Stimulated activated CD4-positive, alpha-beta T cell treated with anti-CD3 and anti-CD28 coated beads, Interleukin-4, amount 100 ng/mL, for 24 hours (primary cell): ENCODE measurements at places on chromosomes 2 and 18.

DNA sequence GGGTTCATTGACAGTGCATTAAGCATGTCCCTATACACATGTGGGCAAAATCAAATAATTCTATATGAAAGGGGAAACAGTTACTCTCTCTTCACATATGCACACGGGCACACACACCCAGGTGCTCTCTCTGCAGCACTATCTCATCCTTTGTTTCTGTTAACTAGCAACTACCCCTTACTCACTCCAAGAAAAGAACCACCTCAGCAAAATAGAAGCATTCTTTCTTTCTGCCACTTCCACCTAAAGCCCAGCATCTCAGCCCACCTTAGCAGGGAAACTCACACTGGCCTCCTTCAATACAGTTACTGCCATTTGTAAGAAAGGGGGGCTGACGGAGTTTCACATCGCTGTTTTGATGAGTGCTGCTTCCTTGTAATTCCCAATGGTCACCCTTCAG is 216.3 kb upstream of the ID2 start:
- no peak for DNase-seq

GRCh38 chr2:116879650-116880160 is 934.8 kb upstream of the DDX18 start:
- no peak for DNase-seq

GRCh38 chr2:161077367-161078210 is 82.6 kb upstream of the TANK start:
- DNase-seq = peak; percentile 75

DNA sequence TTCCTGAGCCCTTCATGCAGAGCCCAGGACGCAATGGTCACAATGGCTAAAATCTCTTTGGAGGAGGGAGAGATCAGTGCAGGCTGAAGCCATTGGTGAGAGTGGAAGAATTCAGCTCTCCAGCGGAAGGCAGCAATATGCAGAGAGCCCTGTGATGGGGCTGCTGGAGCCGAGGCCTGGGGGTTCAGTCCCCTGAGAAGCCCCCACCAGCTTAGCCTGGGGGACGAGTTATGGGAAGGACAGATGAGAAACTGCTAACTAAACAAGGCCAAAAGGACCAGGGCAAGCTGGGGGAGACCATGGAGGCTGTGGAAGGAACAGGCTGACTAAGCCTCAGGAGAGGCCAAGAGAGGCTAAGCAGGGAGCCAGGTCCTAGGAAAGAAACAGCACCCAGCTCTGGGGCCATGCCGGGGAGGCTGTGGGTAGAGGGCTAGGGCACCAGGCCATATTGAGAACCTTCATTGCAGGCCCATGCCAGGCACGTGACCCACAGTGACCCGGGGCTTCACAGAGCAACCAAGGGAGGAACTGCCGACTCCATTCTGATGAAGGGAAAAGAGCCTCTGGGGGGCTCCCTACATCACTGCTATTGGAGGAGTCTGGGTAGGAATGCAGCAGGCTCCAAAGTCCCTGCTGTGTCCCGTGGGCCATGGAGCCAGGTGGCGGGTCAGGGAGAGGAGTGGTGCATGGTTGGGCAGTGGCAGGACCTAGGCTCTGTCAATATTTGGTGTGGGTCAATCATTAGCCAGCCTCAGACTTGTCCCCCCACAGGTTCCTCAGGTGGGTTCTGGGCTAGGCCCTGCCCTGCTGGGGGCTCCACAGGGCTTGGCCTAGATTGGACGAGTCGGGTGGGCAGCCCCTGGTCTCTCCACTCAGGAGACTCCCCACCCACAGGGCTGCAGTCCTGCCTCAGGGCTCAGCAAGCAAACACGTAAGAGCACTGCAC is 19.8 kb downstream of the PROC start:
- DNase-seq = no peak

GRCh38 chr2:105330681-105331375 is 1.3 kb upstream of the TGFBRAP1 start:
- peak; percentile 11 for DNase-seq

DNA sequence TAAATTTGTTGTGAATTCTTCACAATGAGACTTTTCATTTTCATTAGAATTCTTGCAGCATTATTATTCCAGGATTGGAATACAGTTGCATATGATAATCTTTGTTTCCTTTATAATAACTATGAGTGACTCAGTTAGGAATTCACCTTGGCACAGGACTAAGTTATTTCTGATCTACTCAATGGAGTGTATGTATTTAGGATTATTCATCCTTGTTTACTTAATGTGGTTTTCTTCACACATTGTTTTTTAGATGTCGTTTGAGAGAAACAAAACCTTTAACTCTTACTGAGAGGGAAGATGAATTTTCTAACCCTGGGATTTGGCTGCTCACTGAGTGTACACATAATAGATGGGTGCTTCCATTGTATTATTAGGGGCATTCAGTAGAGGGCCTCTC is 970.1 kb downstream of the DPP10 start:
- DNase-seq = no peak

DNA sequence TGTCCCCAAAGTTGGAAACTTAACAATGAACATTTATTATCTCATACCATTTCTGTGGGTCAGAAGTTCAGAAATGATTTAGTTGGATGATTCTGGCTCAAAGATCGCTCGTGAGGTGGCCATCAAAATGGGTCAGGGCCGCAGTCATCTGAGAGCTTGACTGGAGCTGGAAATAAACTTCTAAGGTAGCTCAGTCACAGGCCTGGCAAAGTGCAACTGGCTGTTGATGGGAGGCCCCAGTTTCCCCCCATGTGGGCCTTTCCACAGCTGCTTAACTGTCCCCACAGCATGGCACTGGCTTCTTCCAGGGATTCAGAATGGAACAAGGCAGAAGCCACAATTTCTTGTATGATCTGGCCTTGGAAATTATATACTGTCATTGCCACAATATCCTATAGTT is 200.1 kb upstream of the RAB12 start:
- DNase-seq = no peak

- DNase-seq = no peak
These were observed 891.2 kb downstream of the BCL11A start for GRCh38 chr2:59662127-59662861.

- peak; percentile 72 for DNase-seq
These were observed at the start of gene RNF144A for GRCh38 chr2:6917071-6917760. TSS of gene RNF144A (plus strand) at chr2:6917412. CDS start at chr2:6996927, 79,515 bp downstream.

DNA sequence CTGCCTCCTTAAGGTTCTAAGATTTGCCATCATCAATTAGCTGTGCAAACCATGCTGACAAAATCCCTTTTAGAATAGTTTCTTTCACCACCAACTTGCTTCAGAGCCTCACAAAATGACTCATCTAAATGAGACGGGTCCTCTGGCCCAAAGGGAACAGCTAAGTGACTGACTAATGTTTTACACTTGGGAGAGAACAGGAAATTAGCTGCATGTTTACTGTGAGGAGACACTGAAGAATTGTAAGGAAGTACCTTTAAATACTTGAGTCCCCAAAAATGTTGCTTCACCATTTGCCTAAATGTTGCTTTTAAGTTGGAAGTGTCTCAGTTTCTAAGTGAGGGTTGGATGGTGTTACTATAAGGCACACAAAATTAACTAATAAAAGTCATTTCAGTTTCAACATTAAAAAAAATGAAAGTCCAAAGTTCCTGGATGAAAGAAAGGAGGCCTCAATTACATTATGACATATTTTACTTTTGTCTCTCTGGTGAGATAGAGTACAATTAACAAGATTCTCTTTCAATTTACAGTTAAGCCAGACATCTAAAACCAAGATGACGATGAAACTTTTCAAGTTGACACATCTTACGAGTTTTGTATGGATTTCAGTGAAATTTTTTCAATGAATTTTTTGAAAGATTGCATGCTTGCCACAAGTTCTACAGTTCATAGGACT is 229.1 kb upstream of the FN1 start:
- no peak for DNase-seq

DNA sequence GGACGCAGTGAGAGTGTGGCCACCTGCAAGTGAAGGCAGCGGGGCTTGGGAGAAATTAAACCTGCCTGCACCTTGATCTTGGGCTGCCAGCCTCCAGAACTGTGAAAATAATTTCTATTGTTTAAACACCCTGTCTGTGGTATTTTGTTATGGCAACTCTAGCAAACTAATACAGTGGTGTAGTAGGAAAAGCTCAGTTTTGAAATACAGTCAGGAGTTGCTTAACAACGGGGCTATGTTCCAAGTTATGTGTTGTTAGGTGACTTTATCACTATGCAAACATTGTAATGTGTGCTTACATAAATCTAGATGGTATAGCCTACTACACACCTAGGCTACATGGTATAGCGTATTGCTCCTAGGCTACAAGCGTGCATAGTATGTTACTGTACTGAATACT is 93.4 kb upstream of the FN1 start:
- no peak for DNase-seq

- DNase-seq = no peak
These were observed 12.0 kb upstream of the RAB31 start for GRCh38 chr18:9696112-9696511.

DNA sequence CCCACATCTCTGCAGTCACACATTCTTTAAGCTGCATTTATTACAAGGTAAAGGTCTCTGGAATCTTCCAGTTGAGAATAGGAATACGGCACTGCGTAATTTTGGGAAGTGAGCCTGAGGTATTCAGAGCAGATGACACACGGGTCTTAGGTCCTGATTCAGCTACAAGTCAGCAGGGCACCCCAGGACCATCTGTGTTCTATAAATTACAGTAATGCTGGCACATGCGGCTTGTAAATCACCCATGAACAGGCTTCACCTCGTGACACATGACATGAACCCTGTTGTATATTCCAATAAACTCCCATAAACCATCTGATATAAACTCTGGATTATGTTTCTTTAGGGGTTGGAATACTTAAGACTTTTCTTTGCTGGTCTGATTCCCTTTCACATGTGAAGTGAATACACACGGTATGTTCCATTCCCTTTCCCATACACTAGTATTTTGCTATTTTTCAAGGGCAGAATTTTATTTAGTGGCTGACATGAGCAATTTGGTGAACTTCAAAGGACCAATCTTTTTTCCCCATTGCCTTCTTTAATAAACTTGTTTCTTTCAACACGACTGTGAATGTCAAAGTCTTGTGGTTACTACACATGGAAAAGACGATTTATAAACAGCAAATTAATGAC is 298.6 kb downstream of the MEIS1 start:
- DNase-seq = no peak

GRCh38 chr2:219245148-219245898 is at the start of the genes GLB1L and STK16:
TSS of gene GLB1L (minus strand) at chr2:219245444. CDS start at chr2:219243573, 1,871 bp downstream.
TSS of gene STK16 (plus strand) at chr2:219245479. CDS start at chr2:219246000, 521 bp downstream.
- DNase-seq = peak; percentile 89

- no peak for DNase-seq
These were observed 145.9 kb downstream of the FMNL2 start for GRCh38 chr2:152480821-152481399.

DNA sequence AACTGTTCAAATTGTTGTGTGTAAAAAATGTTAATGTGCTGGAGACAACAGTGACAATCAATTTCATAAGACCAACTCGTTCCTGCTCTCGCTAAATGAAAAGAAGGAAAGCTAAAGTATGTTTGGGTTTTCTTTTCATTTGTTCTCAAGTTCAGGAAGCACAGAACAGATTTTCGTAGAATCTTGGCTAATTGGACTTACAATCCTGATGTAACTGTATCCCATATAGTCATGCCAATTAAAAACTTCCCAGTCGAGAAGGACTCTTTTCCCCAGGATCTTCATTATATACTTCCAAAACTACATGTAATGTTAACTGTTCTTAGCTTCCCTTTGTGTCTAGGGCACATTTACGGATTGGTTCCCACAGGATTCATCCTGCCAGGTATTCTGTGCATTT is 135.4 kb upstream of the ITGB6 start:
- no peak for DNase-seq

- no peak for DNase-seq
These were observed 344.3 kb upstream of the KCNH7 start for GRCh38 chr2:163182764-163183354.

DNA sequence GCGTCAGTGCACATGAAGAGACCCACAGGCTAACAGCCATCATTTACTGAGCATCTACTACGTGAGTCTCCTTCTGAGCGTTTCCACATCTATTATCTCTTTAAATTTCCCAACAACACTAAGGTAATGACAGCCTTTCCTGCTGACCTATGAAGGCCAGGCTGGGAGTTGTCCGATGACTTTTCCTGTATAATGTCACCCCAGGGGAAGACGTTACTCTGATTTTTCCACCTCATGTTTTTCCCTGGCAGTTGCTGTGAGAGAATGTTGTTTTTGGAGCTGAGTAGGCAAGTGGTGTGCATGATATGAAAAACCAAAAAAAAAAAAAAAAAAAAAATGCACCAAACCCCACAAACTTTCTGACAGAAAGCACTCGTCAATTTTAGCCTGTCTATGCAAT is 207.6 kb downstream of the SLC8A1 start:
- DNase-seq = no peak

DNA sequence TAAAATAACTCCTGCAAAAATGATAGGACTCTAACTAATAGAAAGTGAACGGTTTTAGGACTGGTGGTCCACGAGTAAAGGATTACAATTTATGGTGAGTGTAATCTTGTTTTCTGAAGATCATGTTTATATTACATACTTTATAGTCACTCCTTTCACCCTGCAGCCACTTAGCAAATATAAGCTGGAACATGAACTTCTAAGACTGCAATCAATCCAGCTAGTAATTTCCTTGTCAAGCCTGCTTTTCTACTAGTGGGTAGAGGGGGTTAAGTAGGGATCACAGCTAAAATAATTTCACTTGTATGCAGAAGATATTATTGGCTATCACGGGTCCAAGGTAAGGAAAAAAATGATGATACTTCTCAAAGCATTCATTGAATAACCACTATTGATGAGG is 125.5 kb upstream of the NETO1 start:
- DNase-seq = no peak

GRCh38 chr2:158580760-158581159 is 124.0 kb downstream of the PKP4 start:
- no peak for DNase-seq

DNA sequence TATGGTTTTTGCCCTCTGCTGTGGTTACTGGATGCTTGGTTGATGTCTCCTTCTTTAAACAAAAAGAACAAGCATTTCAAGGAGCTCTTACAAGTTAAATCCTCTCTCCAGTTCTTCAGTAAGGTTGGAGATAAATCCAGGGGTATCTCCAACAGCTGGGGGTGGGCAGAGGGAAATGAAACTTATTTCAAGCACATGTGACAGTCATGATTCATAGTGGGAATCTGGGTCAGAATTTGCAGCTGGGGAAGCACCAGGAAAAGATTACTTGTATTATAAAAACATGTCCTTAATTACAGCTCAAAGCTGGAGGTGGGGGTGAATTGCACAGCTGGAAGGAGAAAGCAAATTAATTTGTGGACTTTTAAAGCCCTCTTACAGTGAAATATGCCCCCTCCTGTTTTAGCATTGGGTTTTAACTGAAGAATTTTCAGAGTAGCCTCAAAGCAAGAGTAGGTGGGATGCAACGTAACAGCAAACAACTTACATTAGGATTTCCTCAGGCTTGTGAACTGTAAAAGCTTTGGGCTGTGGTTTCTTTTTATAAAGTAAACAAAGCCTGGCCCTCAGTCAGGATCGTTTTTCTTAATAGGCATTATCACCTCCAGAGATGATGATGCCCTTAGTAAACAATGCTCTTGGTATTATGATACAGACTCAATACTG is 596.4 kb downstream of the NYAP2 start:
- DNase-seq = no peak

- no peak for DNase-seq
These were observed 1070.3 kb upstream of the CELF4 start for GRCh38 chr18:38635709-38636430.
